ENCODE measurements at places on chromosomes 1 and 21.

- peak; percentile 89 for DNase-seq
These were observed 5.4 kb downstream of the MIER1 start for GRCh38 chr1:66929999-66930822.

- peak; percentile 22 for DNase-seq
These were observed 9.0 kb downstream of the NSL1 start for GRCh38 chr1:212782422-212783154.

DNA sequence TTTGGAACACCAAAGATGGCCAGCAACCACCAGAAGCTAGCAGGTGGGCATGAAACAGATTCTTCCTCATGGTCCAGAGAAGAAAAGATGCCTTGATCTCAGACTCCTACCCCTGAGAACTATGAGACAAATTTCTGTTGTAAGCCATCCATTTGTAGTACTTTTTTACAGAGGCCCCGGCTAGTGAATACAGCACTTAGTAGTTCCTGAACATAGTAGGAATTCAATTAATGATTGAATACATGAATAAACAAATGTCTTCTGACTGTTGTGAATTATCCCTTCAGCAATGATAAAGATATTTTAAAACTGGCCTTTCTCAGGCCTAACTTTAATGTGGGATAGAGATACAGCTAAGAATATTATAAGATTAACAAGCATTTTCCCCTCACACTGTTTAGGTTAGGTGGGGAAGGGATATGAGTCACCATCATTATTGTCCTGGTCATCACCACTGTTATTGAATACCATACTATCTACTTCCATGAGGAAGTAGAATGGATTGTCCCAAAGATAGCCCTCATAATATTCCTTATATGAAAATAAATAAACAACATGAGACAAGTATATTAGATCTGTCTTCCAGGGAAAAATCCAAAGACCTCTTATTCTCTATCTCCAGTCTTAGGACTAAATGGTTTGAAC lies 51.4 kb downstream of the ADCY10 start:
- DNase-seq: peak; percentile 36

DNA sequence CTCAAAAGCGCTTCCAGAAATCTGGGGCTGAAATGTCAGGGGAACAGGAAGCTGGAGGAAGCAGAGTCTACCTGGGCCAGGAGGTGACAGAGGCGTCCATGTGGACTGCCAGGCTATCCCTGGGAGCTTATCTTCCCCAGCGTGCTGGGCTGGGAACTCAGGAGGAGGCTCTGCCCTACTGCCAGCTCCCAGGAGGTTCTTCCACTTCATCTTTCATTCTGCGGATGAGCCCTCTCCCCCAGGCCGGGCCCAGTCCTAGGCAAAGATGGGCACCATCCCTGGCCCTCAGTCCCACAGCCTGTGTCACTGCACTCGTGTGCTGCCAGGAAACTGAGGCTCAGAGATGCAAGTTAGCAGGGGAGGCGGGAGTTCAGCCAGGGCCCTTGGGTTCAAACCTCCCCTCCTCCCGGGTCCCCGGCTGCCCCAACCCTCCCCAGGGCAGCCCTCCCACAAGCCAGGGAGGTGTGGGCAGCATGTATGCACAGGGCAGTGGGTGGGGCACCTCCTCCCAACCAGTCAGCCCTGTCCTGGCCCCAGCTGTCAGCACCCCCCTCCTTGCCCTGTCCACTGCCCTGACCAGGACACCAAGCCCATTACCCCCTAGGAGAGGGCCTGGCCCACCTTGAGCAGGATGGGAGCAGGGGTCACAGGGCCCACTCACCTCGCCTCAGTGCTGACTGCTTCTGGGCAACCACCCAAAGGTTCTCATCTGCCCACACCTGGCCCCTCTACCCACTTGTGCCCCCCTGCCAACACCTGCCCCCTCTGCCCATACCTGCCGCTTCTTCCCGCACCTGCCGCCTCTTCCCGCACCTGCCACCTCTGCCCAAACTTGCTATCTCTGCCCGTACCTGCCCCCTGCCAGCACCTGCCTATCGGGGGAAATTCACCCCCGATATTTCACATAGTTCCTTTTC lies 226.0 kb downstream of the NPHP4 start:
- no peak for DNase-seq

DNA sequence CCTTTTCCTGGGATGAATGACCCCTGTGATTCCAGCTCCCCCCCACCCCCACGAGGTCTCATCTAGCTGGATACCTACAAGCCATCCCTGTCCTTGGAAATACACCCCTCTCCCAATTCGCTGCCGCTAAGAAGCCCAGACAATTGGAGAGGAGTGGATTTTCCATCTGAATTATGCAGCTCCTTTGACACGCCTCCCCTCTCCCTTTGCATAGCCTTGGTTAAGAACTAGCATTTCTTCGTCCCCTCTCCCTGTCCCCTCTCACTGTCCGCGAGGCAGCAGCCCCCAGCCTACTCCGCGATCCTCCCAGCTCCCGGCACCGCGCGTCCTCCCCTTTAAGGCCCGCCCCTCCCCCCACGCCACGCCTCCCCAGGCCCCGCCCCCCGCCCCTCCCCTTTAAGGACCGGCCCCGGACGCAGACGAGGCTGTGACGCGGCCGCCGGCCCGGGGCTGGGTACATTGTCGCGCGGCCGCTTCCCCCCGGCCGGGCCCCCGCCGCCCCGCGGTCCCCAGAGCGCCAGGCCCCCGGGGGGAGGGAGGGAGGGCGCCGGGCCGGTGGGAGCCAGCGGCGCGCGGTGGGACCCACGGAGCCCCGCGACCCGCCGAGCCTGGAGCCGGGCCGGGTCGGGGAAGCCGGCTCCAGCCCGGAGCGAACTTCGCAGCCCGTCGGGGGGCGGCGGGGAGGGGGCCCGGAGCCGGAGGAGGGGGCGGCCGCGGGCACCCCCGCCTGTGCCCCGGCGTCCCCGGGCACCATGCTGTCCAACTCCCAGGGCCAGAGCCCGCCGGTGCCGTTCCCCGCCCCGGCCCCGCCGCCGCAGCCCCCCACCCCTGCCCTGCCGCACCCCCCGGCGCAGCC lies at the start of gene MAPKAPK2:
Gene MAPKAPK2, plus strand, starts transcription at position 428 of the 856 bp plus-strand sequence. Its CDS starts 325 bp downstream, at position 753.
- peak; percentile 96 for DNase-seq

GRCh38 chr1:211939876-211940468 lies 95.4 kb downstream of the INTS7 start:
- DNase-seq: no peak

GRCh38 chr1:160001440-160001839 lies 30.4 kb downstream of the PIGM start:
- no peak for DNase-seq

- no peak for DNase-seq
These were observed 30.7 kb downstream of the SDCCAG8 start for GRCh38 chr1:243286409-243287122.

DNA sequence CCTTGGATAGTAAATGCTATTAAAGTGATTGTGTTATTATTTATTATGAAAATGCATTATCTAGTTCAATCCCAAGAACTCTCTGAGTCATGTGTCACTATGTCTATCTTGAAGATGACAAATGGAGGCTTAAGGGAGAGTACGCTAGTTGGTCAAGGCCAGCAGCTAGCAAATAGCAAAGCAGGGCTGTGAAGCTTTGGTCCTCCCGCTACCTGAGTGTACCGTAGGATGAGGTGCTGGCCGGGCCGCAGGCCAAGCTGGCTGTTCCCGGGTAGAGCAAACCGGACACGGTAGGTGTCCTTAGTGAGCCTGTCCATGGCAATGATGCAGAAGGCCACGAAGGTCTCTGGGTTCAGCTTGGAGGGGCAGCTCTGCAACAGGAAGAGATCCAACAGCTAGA lies 9.3 kb downstream of the CYB5RL start:
- DNase-seq: no peak

GRCh38 chr1:193079187-193079586 lies 19.8 kb downstream of the RO60 start:
- no peak for DNase-seq

GRCh38 chr1:101833312-101833711 lies 163.4 kb downstream of the OLFM3 start:
- DNase-seq: no peak

- DNase-seq: peak; percentile 94
These were observed 99.2 kb downstream of the CTH start for GRCh38 chr1:70509996-70510876.

DNA sequence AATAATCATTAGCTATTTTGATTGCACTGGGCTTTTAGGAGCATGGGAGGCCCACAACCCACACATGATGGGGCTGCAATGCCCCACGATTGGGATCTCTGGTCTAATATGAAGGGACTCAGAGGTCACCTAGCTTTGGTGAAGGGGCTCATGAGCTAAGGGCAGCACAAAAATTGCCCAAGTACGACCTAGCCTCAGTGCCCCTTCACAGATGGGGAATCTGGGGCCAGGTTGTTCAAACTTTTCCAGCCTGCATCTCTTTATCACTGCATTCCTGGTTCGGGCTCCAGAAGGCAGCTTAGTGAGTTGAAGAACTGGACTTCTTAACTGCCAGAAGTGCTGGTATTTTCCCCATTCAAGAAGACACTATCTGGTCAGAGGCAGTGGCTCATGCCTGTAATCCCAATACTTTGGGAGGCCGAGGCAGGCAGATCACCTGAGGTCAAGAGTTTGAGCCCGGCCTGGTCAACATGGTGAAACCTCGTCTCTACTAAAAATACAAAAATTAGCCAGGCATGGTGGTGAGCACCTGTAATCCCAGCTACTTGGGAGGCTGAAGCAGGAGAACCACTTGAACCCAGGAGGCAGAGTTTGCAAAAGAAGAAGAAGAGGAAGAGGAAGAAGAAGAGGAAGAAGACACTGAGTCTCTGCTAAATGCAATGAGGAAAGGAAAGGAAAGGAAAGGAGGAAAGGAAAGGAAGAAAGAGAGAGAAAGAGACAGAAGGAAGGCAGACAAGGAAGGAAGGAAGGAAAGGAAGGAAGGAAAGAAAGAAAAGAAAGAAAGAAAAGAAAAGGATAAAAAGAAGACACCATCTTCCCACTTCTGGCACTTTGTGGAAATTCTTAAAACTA lies 258.5 kb upstream of the IRF2BP2 start:
- no peak for DNase-seq

- DNase-seq: peak; percentile 58
These were observed 648 bp downstream of the FAM76A start for GRCh38 chr1:27726173-27727044.

DNA sequence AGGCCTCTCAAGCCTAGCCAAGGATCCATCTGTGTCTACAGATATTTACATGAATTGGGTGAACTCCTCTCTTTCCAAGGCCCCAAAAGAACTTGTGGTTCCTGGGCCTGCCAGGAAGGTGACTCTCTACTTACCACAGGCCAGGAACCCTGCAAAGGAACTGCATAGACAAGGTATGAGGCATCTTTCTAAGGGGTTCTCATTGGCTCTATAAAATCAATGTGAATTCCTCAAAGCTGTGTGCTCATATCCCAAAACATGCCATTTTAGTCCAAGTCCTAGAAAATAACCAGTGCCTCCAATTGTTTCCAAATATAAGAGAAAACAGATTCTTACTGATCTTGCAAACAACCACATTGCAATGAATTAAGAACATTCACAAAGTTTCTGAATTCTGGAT lies 39.9 kb upstream of the RGL1 start:
- peak; percentile 43 for DNase-seq

DNA sequence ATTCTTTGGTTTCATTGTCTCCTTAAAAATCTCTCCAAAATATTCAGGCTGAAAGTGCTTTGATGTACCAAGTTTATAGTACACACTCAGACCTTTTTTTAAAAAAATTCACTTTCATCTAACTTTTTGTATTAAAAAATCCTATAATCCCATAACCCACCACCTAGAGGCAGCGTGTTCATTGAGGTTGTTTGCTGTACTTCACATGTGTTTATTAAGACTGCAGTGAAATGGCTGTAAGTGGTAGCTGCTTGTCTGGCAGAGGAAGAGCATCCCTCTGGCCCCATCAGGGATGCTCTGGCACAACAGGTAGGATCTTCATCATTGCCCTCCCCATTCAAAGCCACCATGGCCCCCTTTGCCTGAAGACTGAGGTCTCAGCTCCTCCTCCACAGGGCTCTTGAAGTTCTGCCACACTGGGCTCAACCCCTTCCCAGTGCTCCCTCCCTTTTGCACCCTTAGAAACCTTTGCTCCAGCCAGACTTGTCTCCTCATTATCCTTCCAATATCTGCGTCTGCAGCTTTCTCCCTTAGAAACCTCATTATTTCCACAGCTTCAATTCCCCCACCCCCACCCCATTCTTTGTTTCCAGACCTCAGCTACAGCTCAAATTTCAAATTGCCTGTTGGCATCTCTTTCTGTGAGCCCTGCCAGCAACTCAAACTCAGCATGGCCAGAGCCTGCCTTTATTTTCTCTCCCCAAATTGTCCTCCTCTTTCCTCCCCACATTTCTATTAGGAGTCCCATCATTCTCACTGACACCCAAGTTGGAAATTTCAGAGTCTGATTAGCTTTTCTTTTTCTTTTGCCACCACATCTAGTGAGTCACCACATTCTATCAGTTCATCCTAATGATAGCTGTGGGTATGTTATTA lies 369.6 kb upstream of the USP24 start:
- peak; percentile 43 for DNase-seq

- DNase-seq: no peak
These were observed 17.3 kb downstream of the DDR2 start for GRCh38 chr1:162649583-162649982.

- no peak for DNase-seq
These were observed 8.3 kb upstream of the PTPRF start for GRCh38 chr1:43522431-43522775.

- DNase-seq: peak; percentile 61
These were observed 5.6 kb upstream of the S100A7 start for GRCh38 chr1:153465811-153466636.

DNA sequence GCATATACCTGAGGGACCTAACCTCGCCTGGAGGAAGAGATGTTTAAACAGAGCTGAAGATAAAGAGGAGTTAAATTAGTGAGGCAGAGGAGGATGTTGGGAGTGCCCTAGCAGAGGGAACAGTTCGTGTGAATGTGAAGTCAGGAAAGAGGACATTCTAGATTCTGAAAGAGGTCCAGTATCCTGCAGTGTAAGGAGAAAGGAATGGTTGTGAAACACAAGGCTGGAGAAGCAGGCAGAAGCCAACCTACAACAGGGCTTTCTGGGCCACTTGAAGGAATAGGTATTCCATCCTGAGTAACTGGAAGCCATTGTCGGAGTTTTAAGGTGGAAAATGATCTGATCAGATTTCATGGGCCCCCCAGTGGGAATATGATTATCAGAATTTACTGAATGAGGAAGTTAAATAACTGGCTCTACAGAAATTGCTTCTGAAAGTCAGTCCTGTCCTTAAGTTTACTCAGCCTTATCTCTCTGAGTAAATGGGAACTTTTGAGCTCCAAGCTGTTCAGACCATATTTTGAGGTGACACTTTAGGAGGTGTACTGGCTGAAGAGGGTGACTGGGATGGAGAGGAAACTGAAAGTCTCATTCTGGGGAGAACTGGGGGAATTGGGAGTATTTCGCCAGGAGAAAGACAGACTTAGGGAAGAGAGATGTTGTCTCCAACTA lies 24.4 kb upstream of the FAAH start:
- DNase-seq: peak; percentile 29

DNA sequence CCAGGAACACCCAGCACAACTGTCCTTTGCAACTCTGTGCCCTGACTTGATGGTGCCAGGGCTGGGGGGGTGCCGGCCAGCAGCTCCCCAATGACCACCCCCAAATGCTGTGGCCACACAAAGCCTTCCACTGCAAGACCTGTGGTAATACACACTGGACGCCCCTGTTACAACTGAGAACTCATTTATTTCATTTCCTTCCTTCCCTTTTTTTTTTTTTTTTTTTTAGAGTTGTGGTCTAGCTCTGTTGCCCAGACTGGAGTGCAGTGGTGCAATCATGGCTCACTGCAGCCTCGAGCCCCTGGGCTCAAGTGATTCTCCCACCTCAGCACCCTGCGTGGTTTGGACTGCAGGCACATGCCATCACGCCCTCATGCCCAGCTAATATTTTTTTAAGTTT lies 25.2 kb downstream of the TP73 start:
- DNase-seq: no peak

All from AG08395 (cell line).